ENCODE measurements at places on chromosomes 12 and 14. TPM values are rescaled to one million over a fixed set of nuclear protein-coding genes. Genes with fewer than 3 reads are reported as not detected.

The PCK2 gene
- total RNA-seq, result 3.1 TPM

The CYP27B1 gene
- not detected for total RNA-seq

The CEBPE gene
- total RNA-seq, result not detected

The GPRC5D gene
- not detected for total RNA-seq

The EPYC gene
- not detected for total RNA-seq

GRCh38 chr12:95672166-95672565 is 118.4 kb downstream of the NTN4 start:
- DNase-seq, result no peak

GRCh38 chr12:123019841-123020138 is 39.3 kb downstream of the ARL6IP4 start:
- DNase-seq, result no peak

DNA sequence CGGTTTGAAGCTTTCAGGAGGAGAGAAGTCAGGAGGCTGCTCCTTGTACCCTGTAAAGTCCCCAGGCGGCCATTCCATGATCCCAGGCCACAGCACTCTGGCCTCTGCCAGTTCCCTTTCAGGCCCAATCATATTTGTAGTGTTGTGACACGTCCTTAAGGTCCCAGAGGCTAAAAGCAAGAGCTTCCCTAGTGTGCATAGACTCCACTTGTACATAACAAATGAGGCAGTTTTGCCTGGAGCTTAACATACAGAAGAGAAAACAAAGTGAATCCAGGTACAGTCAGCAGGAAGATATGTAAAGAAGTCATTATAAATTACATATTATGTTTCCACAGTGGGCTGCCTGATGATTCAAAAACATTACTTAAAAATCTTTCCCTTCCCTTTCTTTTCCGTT is 81.1 kb upstream of the RPH3A start:
- DNase-seq, result no peak

GRCh38 chr14:76829013-76829365 is 2.8 kb downstream of the LRRC74A start:
- peak; percentile 33 for DNase-seq

GRCh38 chr14:50173891-50174290 is 57.5 kb downstream of the SOS2 start:
- no peak for DNase-seq

DNA sequence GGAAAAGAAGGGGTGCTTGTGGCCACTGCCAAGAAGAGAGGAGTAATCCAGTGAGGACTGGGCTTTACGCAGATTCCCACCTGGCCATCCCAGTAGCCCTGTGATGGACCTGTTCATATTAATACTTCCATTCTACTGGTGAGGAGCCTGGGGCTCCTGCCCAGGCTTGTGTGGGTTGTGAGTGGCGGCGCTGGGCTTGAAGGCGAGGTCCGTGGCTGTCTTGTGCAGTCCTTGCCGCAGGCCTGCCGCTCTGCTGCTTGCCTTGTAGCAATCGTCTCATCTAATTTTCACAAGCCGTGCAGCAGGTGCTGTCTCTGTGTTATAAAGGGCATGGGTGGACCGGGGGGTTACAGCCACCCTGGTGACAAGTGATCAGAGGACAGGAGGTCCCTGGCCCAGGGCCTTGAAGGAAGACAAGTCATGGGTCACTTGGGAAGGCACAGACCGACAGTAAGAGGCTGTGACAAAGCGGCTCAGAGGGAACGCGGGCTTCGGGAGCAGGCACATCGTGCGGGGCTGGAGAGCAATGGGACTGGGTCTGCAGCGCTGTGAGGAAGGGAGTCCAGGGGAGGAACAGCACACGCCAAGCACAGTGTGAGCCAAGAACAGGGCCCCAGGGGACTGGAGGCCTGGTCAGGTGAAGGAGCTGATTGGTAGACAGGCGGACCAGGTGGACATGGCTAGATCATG is 7.3 kb upstream of the BDKRB2 start:
- no peak for DNase-seq
